ENCODE measurements at places on chromosomes 2 and 18.

- DNase-seq = no peak
Observed at GRCh38 chr2:62176801-62177200, 19.1 kb upstream of the B3GNT2 start.

DNA sequence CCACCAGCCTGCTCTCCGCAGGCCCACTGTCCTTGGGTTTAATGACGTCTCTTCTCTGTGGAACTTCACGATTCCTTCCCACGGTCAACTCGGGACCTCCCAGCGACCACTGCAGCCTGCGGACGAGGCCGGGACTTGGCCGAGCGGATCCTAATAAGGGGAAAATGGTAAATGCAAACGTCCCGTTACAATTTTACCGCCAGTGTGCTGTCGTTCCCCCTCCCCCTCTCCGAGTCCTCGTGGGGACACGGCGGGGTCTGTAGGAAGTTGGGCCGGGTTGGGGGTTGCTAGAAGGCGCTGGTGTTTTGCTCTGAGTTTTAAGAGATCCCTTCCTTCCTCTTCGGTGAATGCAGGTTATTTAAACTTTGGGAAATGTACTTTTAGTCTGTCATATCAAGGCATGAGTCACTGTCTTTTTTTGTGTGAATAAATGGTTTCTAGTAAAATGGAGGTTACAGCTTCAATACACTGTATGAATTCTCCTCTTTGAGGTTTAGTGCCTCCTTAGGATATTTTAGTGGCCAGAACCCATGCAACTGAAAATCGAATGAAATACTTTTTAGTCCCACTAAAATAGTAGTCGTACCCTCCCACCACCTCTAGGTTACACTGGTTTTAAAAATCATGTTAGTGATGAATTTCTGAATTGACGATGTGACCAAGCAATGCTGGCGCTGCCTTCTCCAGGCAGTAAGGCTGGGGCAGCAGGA is 2.3 kb downstream of the HOXD11 start:
- no peak for DNase-seq

- no peak for DNase-seq
Observed at GRCh38 chr2:114167799-114168198, 274.6 kb upstream of the DPP10 start.

GRCh38 chr2:235051436-235052260 is 99.8 kb downstream of the SH3BP4 start:
- DNase-seq = no peak

DNA sequence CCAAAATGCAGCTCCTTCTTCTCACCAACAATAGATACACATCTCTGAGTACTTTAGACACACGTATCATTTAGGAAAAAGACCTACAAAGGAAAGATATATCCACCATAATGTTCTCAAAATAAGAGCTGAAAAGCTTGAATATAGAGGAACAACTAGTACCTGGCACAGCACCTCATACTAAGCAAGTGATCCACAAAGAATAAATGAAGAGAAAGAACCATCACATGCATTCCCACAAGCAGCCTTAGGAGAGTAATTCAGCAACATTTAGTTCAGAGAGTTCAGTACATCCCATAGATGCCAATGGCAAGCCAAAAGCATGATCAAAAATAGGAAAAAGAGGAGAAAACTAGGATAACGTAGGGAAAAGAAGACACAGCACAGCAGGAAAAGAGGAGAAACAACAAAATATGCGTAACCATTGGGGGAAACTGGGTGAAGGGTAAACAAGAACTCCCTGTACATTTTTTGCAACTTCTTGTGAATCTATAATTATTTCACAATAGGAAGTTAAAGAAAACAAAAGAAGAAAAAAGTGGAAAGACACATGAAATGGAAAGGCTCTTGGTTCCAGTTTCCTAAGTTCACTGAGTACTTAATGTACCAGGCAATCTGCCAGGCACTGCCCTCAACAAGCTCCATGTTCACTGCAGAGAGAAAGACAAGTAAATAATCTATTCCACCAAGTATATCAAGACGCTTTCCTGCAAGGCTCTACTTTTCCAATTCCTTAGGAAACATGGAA is 22.3 kb downstream of the CLASP1 start:
- DNase-seq = no peak

- no peak for DNase-seq
Observed at GRCh38 chr2:136067459-136067858, 50.5 kb downstream of the CXCR4 start.

DNA sequence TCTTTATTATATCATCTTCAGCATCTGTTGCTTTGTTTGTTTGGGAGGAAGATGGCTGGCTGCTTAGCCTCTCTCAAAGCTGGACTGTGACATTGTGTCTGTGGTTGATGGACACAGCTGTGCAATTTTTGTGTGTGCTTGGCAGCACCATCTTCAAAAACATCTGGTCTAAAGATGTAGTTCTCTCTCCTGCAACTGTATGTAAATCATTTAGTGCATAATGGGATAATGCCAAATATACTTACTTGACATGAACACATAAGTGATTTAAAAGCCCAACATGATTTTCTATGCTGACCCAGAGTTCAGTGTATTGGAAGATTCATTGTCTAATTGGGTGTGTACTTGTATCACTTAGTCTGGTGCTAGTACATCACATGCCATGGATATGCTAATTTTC is 112.2 kb downstream of the MAP4K4 start:
- DNase-seq = no peak

- peak; percentile 45 for DNase-seq
Observed at GRCh38 chr2:134155134-134155533, 98.7 kb upstream of the MGAT5 start.

DNA sequence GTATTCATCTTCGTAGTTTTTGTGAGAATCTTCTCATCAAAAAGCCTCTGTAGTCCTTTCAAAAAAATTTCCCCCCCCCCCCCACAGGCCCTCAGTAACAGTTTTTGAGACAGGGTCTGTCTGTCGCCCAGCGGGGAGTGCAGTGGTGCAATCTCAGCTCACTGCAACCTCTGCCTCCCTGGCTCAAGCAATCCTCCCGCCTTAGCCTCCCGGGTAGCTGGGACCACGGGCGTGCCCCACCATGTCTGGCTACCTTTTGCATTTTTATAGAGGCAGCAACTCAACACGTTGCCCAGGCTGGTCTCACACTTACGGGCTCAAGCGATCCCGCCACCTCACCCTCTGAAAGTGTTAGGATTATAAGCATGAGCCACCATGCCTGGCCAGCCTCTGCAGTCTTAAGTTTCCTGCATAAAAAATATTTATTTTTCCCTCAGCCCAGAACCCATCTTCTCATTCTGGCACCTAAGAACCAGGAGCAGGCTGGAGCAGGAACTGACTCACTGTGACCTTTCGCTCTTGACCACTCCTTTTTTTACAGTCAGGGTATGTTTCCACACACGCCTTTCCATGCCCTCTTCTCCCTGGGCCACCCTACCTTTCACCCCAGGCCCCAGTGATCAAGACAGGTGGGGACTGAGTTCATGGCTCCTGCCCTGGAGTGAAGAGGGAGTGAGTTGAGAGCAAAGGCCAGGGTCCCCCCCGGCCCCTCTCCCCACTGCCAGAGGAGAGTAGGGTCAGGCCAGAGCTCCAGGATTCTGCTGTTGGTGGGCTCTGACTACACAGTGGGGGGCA is 32.5 kb upstream of the NT5DC4 start:
- DNase-seq = peak; percentile 26

- DNase-seq = no peak
Observed at GRCh38 chr2:66987733-66988132, 409.4 kb upstream of the ETAA1 start.

DNA sequence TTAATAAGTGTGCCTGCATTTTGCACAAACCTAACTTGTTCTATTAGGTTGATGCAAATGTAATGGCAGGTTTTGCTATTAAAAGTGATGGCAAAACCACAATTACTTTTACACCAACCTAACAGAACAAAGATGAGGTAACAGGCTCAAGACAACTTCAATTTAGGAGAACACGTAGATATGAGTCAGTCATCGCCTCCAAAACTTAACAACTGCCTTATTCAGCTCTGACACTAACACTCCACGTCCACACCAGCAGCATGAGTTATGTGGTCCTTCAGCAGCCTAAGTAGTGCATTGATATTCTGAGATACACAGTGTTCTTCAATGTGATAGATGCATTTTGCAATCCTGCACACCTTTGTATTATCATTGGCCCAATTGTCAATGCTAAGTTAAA is 1175.1 kb upstream of the ACVR2A start:
- no peak for DNase-seq

- DNase-seq = no peak
Observed at GRCh38 chr18:34880403-34880802, 160.8 kb upstream of the MAPRE2 start.

- DNase-seq = no peak
Observed at GRCh38 chr2:21763501-21763900, 639.7 kb downstream of the TDRD15 start.

GRCh38 chr2:44244135-44244871 is 31.0 kb upstream of the SLC3A1 start:
- DNase-seq = peak; percentile 69

DNA sequence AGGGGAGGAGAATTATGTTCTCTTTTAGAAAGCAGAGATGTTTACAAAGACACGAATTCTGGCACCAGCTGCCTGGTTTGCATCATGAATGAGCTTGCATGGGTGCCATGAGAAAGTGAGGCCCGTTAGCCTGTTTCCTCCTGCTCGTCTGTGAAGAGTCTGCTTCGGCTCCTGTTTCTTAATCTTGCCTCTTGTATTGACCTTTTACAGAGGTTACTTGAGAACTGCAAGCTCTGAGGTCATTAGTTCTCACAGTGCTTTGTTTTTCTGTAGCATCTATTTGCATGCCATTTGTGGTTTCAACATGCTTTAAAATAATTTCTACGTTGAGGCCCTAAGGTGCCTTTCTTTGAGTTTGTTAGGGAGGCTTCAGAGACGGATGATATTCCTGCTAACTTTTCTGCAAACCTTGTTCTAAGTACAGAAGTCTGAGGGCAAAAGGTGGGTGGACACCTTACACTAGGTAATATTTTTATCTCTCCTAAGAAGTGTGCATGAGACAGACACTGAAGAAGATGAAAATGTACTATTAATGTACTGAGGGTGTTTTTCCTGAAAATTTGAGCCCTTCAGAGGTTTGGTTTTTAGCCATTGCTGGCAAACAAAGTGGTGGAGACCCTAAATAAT is 53.4 kb upstream of the LINC00305 start:
- DNase-seq = no peak

DNA sequence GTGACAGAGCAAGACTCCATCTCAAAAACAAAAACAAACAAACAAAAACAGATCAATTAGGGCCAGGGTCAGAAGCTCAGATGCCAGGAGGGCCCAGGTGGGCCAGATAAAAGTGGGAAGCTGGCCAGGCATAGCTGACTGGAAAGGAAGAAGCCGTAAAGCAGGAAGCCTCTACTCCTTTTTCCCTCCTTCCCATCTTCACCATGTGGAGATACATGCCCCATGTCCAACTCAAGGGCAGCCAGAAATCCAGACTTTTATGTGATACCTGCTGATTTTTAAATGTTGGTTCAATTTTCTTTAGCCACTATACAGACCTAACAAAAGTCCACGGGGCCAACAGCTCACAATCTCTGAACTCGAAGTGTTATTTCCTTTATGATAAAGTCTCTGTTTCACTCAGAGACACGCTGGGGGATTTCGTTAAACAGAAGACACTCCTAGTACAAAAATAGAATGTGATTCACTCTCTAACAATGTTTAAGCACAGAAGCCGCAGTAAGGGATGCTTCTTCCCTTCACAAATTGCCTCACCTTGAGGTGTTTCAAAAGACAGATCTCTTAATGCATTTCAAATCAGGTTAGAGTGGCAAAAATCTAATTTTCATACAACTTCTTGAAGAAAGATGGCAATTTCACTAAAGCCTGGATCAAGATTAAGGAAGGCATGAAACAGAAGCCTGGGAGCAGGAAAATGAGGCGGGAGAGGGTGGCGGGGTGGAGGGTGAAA is 14.0 kb downstream of the TMEM247 start:
- no peak for DNase-seq

DNA sequence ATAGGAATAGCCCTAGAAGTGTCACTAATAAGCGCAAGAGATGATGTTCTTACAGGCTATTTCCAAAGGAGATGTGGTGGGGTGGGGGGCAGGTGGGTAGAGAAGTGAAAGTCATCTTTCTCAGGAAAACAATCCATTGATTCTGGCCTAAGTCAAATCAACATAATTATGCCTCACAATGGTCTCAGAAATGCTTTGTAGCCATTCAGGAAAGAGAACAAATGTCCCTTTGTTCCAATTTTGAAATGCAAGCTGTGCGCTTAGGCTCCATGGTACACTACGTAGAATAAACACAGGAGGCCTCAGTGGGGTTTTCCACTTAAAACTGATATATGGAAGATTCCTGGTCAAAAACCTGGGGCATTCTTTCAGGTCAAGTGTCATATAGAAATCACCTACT is 529.9 kb upstream of the KLHL29 start:
- no peak for DNase-seq

GRCh38 chr2:189552334-189552990 is 28.1 kb downstream of the SLC40A1 start:
- no peak for DNase-seq

DNA sequence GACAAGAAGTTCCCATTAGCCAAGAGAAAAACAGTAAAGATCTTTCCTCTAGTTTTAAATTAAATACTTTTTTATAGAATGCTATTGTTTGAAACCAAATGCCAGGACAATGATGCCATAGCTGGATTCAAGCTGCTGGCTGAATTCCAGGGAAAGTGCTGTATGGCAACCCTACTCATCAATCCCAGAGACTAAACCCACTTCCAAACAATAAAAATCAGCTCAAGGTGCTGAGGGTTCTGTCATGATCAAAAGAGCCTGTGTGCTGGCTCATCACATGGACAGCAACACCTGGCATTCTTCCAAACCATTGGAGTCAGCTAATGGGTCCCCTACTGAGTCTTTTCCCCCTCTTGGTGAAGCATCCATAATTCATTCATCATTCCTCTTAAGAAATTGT is 53.7 kb upstream of the PARD3B start:
- DNase-seq = no peak

GRCh38 chr2:153105829-153106578 is 372.6 kb downstream of the RPRM start:
- no peak for DNase-seq

- DNase-seq = no peak
Observed at GRCh38 chr18:9348079-9348671, 13.6 kb downstream of the TWSG1 start.

- DNase-seq = peak; percentile 48
Observed at GRCh38 chr2:27262379-27263286, at the start of gene SLC30A3. Gene SLC30A3, minus strand, starts transcription at chr2:27263047. Its CDS starts 141 bp downstream, at chr2:27262906.

GRCh38 chr2:168773719-168774521 is 28.5 kb upstream of the NOSTRIN start:
- DNase-seq = peak; percentile 5

- no peak for DNase-seq
Observed at GRCh38 chr2:142981069-142981378, 103.6 kb downstream of the KYNU start.

- DNase-seq = peak; percentile 76
Observed at GRCh38 chr2:88159955-88160415, 10.2 kb upstream of the THNSL2 start.

GRCh38 chr2:240567872-240568677 is at the start of gene RNPEPL1:
Gene RNPEPL1, plus strand, starts transcription at chr2:240568484. Its CDS starts 103 bp downstream, at chr2:240568587.
- peak; percentile 66 for DNase-seq

DNA sequence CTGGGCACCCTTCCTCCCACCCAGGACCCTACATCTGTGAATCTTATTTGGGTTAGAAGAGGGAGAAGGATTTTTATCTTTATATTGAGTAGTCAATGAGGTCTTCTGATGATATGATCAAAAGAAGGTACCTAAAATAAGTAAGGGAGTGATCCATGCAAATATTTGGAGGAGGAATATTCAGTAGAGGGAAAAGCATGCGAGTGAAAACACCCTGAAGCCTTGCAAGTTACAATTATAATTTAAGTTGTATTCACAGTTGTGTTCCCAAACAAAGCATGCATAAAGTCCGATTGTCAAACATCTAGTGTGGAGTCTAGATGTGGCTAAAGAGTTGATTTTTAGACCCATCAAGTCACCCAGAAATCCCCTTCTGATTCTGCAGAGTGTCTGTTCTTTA is 530.2 kb upstream of the ZEB2 start:
- no peak for DNase-seq

Data from inflammatory macrophage (primary cell).